CD4-positive, alpha-beta T cell (primary cell): ENCODE measurements at places on chromosomes 2 and 18.

GRCh38 chr18:8942909-8943545 is 159.5 kb upstream of the NDUFV2 start:
- DNase-seq = no peak

DNA sequence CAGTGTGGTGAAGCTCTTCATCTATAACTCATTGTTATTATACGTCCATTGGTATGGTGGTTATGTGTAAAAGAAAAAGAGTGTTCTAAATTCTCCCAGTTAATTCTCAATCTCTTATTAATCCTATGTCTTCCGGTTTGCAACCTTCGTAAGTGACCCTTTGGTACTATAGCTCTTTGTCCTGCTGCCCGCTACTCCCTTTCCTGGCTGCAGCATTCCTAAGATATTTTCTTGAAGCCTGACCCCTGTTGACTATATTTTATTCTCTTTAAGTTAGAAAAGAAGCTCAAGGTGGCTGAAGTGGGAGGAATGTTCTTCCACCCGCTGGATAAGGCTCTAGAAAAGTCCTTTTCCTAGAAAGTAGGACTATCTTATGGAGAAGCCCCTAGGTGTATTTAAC is 684.8 kb downstream of the SOCS6 start:
- no peak for DNase-seq

DNA sequence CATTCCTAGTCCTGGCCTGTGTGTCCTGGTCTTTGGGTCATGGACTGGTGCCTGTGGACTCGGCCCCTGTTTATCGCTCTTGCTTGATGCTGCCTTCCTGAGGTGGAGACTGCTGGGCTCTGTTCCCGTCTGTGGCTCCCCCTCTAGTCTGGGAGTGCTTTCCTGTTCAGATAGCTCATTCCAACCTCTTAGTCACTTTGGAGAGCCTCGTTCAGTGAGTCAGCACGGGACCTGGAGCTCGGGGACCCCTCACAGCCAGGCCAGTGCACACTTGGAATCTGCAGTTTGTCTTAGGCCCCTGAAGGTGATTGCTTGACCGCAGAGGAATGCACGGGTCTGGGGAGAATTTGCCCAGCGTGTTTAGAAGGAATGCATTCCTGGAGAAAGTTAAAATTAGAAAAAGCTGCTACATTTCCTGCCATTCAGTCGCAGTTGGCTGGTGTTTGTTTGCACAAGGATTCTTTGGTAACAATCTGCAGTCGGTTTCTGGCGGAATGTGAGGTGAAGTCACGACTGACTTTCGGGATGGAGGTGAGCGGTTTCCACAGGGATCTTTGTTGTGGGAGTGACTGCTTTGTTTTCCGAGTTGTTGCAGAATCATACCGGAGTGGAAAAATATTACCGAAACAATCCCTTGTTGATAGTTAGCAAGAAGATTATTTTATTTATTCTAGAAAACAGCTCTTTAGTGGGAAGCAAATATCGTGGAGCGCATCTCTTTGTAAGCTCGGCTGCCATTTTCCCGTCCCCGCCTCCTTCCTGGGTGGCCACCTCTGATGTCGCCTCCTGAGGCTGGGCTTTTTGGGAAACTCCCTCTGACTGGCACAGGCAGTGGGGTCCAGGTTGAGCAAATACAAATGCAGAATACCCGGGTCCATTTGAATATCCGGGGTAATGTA is 29.6 kb downstream of the SH3BP4 start:
- no peak for DNase-seq

GRCh38 chr2:224206816-224207215 is 167.7 kb upstream of the SERPINE2 start:
- no peak for DNase-seq

DNA sequence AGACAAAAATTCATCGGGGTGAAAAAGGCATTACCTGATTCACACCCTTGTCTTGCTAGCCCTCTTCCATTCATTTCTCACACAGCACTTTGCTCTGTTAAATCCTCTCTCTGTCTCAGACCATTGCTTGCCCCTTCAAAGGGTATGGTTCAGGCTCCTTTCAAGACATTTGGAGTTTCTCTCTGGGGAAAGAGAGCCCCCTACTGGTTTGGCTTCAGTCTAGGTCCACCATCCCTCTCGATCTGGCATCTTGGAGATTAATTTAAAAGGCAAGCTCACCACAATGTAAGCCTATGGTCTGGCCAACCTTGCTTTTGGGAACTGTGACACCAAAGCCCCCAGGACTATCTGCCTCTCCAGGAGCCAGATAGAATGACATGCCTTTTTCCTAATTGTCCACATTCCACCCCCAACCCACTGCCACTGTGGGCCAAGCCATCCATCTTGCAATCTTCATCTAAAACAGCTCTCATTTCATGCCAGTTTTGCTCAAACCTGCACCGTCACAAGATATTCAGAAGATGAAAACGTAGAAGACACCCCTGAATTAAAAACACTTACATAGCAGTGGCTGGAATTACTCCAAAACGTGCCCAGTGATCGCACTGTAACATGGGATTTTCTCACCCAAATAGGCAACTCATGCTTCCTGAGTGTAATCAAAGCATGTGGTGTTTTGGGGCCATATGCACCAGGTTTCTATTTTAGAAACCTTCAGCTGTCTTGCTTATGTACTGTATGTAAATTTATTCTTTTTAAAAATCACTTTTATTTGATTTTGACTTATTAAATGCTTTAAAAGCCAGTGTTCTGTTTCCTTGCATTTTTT is 93.9 kb downstream of the FARSB start:
- peak; percentile 33 for DNase-seq

- DNase-seq = no peak
These were observed 78.0 kb upstream of the PXDN start for GRCh38 chr2:1822341-1822740.
